ENCODE measurements at places on chromosomes 3 and 15.

DNA sequence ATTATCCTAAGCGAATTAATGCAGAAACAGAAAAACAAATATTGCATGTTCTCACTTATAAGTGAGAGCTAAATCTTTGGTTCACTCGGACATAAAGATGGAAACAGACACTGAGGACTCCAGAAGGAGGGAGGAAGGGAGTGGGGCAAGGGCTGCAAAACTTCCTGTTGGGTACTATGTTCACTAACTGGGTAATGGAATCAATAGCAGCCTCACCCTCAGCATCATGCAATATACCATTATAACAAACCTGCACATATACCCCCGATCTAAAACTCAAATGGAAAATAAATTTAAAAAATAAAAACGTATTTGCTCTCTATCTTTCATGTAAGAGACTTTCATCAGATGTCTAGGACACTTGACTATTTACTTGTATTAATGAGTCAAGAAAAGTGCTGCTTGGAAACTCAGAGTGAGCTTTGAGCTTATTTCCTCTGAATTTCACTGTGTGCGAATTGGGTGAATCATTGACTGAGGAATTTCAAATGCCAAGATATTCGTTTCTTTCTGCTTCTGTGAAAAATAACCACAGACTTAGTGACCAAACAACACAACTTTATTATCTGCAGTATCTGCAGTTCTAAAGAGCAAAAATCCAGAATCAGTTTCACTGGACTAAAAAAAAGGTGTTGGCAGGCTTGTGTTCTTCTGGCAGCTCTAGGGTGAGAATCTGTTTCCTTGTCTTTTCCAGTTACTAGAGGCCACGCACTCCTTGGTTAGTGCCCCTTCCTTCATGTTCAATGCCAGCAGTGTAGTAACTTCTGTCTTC is 18.4 kb downstream of the TM4SF18 start:
- no peak for DNase-seq

DNA sequence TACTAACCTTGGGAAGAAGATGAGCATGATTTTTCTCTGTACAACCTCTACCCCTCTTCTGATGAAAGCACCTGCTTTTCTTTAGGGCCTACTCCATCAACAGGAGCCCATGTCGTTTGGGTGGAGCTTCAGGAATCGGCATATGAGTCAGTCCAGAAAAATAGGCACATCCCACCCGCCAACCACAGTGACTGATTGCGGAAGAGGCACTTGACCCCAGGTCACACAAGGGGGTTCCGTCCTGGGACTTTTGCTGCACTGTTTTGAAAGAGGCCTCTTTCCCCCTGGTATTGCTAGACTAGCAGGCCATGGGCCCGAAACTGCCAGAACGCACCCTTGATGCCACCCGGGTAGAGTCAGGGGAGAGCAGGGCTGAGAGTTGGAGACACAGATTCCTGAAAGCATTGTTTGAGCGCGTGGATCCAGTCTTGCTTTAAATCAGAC is 19.3 kb upstream of the NRROS start:
- DNase-seq = no peak

DNA sequence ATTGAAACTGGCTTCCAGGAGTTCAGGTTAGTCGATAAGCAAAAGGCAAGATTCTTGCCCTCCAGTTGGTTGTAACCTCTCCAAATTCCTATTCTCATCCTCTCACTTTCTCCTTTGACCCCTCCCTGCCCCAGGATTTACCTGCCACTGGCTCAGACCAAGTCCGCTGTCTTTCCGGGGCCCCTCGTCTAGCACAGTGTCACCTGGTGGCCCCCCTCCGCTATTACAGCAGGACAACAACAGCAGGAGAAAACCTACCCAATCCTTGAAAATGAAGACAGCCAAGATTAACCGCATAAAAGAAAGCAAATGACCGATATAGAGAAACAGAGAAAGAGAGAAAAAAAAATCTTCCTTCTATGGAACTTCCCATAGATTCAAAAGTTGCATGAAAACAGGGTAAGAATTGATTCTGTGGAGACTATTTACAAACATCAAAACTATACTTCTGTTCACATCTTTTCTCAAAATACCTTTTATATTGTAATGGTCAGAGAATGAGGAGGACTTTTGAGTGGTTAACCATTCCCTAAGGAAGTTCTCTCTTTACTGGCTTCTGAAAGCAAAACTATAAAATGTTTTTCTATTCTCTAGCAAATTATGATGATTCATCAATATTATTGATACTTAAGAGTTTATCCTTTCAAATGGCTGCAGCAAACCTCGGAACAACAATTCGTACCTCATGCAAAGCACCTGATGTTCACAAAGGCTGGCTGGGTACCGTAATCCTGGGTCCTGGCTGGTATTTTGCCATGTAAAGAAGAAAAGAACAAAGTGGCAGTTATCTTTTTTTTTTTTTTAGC is 10.0 kb upstream of the ST8SIA2 start:
- no peak for DNase-seq

DNA sequence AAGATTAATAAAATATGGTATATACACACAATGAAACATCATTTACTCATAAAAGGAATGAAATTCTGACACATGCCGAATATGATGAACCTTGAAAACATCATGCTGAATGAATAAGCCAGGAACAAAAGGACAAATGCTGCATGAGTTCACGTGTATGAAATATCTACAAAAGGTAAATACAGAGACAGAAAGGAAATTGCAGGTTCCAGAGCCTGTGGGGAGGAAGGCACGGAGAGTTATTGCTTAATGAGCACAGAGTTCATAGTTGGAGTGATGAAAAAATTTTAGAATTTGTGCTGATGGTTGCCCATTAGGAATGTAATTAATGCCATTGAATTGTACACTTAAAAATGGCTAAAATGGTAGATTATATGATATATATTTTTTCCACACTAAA is 49.5 kb downstream of the OCA2 start:
- no peak for DNase-seq

DNA sequence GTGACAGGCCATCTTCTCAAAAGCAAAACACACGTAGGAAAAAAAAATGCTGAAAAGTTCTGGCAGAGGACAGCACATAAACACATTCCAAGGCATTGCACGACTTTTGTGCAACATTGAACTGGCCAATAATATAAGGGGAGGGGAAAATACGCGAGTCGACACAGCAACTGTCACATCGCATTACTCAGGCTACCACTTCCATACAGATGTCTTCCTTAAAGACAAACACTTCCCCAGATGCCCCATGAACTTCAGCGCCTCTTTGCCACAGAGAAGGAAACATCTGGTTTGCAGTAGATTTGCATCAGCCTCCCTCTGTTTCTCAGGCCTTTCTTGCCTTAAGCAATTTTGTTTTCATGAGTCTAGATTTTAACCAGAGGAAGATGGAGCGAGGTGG is 144.4 kb upstream of the IGF1R start:
- DNase-seq = no peak

DNA sequence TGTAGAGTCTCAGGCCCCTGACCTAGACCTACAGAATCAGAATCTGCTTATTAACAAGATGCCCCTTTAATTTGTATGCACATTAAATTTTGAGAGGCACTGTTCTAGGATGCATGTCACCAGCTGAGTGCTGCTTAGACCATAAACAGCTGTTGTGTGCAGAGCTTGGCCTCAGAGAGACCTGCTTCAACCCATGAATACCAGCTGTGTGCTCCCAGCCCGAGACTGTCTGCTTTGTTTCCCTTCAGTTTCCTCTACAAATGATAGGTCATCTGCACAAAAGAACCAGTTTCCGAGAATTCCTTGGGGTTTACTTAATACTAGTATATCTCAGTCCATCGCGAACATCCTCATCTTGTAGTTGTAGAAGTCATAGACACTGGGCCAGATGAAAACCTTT is 158.5 kb upstream of the PFN2 start:
- no peak for DNase-seq

- DNase-seq = no peak
Measured at GRCh38 chr3:86175051-86175536, 815.9 kb downstream of the VGLL3 start.

- DNase-seq = no peak
Measured at GRCh38 chr3:100703865-100704264, 5.4 kb upstream of the TFG start.

GRCh38 chr3:58798312-58798711 is 131.7 kb upstream of the FAM3D start:
- no peak for DNase-seq

DNA sequence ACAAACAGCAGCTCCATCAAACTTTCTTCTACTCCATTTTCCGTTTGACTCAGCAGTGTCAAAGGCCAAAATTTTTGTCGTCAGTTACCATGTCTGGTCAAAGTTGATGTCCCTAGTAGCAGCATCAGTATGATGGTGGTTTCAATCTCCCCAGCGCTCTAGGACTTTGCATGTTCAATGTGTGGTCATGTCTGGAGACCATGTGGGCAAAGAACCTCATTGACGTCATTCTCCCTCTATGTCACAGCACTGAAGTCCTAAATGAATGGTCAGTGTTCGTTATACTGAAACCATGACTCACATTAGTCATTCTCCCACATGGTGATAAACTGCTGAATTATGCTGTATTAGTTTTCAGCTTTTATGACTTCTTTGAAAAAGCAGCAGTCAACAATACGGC is 23.2 kb downstream of the SHC4 start:
- no peak for DNase-seq

DNA sequence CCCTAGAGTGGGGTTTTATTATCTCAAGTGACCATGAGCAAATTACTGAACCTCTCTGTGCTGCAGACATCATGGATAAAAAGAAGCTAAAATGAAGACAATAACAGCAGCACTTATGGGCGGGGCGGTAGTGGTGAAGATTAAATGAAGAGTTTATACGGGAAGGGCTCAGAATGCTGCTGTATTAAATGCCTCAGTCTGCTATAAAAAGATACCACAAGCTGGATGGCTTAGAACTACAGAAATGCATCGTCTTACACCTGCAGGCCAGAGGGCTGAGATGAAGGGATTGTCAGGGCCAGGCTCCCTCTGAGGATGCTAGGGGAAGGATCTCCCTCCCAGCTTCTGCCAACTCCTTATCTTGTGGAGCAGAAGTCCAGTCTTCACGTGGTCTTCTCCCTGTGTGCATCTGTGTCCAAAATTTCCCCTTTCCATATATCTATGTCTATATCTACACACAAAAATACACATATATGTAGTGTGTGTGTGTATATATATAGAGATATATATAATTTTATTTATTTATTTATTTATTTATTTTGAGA is 2.9 kb downstream of the ALG1L2 start:
- no peak for DNase-seq

DNA sequence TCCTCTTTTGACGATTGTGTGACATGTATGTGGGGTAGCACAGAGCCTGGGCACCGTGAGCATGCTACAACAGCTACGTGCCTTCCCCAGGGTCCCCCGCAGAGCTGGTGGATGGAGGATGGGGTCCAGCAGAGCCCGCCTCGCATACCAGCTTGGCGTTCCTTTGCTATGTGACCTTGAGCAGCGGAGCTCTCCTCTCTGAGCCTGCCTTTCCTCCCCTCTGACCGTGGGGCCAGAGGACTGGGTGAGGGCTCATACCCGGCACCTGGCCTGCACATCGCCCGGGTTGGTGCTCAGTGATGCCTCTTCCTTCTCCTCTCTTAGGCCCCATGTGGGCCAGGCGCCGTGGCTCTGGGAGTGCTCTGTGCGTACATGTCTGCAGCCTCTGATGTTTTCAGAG is 73.4 kb downstream of the FBLN2 start:
- DNase-seq = no peak

GRCh38 chr3:114034211-114034610 is 22.1 kb downstream of the CCDC191 start:
- DNase-seq = no peak
